ENCODE measurements at places on chromosomes 6 and 20.

- no peak for DNase-seq
These were observed 568.0 kb downstream of the KIF16B start for GRCh38 chr20:16005021-16005914.

- no peak for DNase-seq
These were observed 63.1 kb downstream of the CLIC5 start for GRCh38 chr6:45952546-45952945.

- no peak for DNase-seq
These were observed 3.1 kb downstream of the CPXM1 start for GRCh38 chr20:2797136-2797983.

DNA sequence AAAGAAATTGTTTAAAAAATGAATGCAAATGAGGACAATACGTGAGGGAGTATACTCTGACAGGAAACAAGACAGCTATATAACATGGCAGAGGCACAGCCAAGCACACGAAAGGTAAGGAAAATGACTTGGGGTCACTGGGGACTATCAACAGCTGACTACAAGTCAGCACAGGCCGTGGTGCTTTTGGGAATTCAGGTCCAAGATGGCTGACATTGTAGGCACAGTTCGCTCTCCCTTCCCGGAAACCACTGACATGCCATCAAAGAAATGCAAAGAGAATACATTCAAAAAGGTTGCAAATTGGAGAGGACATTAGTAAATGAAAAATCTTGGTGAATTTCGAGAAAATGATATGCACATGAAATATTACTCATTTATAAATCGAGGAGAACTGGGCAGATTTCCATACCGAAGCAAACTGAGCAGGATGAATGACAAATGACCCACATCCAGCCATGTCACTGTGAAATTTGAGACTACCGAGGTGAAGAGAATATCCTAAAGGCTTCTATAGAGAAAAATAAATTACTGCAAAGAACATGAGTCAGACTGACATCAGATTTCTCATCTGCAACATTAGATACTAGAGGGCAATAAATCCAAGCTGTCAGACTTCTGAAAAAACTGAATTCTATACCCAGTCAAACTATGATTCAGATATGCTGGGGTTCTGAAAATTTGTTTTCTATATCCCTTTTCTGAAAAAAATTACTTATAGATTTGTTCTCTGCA is 391.1 kb downstream of the BTBD9 start:
- no peak for DNase-seq

DNA sequence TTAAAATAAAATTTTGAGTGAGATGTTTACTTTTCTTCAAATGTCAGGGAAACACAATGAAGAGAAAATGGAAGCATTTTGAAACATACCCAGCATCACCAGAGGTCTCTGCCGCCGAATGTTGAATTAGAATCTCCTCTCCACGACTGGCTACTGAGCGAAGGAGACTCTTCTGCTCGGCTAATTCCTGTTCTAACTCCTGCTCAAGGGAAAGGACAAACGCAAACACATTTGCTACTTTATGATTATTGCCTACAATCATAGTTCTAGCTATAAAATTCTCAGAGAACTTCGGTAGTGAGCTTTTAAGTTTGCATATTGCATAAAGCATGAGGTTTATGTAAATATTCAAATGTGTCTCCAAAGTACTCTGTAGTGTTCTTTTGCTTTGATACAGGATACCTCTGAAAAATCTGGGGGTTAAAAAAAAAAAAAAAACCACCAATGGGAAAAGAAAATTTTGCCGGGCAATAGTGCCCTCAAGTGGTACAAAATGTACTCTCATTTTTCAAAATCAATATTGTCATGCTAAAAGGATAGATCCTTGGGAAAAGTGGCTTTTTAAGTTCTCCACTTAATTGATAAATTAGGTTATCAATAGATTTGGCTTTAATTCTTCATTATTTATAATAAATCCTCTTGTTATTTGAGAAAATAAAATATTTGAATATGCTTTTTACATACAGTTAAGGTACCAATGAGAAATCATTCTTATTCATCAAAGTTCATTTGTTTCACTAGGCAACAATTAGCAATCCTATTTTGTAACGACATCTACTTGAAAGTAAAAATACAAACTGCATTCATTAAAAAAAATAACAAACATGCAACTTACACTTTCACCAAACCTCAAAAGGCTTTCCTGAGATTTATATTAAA is 369.0 kb downstream of the SYNE1 start:
- DNase-seq, result no peak

Data from cortex of kidney (tissue), 1 donor.